Erythroblast (primary cell): ENCODE measurements at places on chromosomes 1 and 21.
A peak's percentile ranks its signal among the peaks of the same experiment; 100 is the strongest.

DNA sequence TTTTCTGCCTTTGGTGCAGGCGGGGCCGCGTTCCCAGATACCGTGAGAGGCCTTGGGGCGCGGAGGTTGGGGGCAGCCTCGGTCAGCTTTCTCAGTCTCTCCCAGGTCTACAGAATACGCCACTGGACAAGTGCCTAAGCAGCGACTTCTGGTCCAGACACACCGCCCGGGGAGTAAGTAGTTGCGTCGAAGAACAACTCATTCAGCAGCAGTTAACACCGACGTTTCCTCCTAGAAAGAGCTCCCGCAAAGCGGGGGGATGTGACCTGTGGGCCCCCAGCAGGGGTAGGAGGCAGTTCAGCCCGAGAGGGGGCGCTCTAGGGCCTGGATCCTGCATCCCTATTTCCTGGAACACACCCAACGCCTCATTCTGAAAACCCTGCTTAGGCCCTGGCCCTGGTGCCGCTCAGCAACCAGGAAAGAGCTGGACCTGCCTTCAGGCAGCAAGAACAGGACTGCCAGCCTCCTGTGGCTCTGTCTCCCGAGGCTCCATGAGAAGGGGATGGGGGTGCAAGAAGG, 6.5 kb upstream of the BARHL2 start:
- peak; percentile 60 for DNase-seq

- DNase-seq = no peak
These were observed 234.1 kb downstream of the SDCCAG8 start for GRCh38 chr1:243489681-243490546.

DNA sequence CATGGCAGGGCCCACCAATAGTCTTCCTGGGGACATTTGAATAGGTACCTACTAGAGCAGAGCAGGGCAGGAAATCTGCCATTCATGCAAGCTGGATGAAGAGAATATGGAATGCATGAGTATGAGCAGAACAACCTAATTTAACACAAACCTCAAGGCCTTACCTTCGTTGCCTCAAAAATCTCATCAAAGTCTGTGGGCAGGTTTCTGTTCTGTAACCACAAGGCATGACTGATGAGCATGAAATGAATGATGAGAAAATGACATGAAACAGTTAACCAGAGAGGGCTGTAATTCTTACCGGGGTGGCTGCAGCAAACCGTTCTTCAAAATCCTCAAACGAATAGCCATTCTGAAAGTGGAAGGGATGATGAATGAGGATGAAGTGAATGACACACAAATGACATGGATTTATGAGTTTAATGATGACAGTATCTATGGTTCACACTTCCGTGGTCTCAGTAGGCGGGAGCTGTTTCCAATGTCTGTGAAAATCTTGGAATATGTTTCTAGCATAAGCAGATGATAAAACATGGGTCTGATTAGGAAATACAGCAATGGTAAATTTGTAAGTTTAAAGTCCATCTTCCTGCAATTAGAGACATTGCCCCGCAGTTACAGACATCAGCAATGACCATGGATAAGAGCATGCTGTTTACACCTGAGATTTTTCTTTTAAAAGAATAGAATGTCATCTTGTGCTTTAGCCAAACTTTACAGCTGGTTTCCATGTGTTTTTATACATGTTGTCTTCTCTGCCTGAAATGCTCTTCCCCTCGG, 67.6 kb upstream of the C8B start:
- DNase-seq = no peak

- peak; percentile 21 for DNase-seq
These were observed 16.4 kb downstream of the IFNGR2 start for GRCh38 chr21:33419538-33420123.

DNA sequence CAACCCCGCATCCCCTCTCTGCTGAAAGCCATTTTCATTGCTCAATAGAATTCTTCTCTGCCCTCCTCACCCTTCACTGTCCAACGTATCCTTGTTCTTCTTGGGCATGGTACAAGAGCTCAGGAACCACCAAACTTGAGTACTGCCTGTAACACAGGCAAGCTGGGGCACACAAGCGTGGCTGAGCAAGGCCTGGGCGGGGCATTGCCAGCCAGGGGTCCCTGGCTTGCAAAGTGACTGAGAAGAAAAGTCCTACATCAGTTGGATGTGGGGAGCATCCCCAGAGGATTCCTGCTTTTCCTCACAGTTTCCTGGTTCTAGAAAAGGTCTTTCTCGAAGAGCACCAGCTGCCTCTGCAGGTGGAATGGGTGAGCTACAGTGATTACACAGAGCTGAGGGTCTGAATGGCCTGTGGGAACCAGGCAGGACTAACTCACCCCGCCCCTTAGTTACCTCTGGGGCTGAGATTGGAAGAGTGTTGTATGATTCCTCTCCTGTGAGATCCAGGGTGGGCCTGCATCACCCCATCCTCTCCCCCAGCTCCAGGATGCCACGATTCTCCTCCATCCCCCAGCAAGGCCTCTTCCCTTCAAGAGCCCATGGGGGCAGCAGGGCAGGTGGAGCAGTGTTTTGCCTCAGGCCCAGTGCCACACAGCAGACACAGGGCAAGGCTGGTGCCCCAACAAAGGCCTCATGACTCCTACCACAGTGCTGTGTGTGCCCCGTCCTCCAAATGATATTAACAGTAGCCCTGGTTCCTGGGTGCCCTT, 121.9 kb downstream of the MATN1 start:
- DNase-seq = no peak

GRCh38 chr21:30194701-30195299, 21.1 kb downstream of the CLDN8 start:
- peak; percentile 69 for DNase-seq

DNA sequence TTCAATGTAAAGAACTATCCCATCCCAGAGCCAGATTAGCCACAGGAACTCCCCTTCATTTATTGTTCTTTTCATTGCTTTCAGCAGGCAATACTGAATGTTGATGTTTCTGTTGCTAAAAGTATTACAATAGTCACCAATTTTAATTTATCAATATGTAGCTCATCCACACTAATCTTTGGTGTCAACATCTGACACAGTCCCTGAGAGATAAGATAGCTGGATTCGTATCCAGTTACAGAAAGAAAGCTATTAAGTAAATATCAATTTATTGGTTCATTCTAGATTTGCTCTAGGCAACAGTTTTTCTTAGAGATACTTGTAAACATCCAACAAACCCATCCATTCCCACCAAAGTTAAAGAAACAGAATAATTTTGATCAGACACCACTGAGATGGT, 4.7 kb downstream of the ADSS2 start:
- DNase-seq = no peak

DNA sequence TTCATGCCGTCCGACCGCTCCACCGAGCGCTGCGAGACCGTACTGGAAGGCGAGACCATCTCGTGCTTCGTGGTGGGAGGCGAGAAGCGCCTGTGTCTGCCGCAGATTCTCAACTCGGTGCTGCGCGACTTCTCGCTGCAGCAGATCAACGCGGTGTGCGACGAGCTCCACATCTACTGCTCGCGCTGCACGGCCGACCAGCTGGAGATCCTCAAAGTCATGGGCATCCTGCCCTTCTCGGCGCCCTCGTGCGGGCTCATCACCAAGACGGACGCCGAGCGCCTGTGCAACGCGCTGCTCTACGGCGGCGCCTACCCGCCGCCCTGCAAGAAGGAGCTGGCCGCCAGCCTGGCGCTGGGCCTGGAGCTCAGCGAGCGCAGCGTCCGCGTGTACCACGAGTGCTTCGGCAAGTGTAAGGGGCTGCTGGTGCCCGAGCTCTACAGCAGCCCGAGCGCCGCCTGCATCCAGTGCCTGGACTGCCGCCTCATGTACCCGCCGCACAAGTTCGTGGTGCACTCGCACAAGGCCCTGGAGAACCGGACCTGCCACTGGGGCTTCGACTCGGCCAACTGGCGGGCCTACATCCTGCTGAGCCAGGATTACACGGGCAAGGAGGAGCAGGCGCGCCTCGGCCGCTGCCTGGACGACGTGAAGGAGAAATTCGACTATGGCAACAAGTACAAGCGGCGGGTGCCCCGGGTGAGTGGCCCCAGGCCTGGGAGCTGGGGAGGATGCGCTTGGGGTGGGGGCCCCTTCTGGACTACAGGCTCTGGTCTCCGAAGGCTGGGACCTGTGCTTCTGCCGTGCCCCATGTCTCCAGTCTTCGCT, 1.1 kb downstream of the SKI start:
- DNase-seq = peak; percentile 88

GRCh38 chr1:228983231-228983660, 248.0 kb downstream of the RHOU start:
- no peak for DNase-seq

GRCh38 chr1:63795455-63795854, 21.6 kb downstream of the ROR1 start:
- no peak for DNase-seq

- DNase-seq = no peak
These were observed 26.1 kb downstream of the KCNJ15 start for GRCh38 chr21:38282921-38283320.

DNA sequence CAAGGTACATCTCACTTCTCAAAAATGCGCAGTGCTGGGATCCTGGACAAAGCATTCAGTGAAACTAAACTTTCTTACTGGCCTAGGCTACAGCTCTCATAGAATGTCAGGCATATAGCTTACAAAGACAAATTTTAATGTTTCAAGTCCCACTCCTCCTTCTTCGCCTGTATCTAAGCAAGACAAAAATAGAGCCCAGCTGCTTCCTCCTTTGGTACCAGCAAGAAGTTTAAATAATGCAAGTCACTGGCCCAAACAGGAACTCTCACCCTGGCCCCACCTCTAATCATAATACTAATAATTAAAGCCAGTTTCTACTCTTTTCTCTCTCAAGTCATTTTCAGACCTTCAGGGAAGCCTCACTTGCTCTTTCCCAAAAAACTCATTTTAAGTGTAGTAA, 1267.9 kb downstream of the MRPL39 start:
- no peak for DNase-seq

- no peak for DNase-seq
These were observed 67.9 kb downstream of the OSBPL9 start for GRCh38 chr1:51684776-51685175.

GRCh38 chr1:203034422-203035110, 8.3 kb downstream of the PPFIA4 start:
- DNase-seq = no peak

DNA sequence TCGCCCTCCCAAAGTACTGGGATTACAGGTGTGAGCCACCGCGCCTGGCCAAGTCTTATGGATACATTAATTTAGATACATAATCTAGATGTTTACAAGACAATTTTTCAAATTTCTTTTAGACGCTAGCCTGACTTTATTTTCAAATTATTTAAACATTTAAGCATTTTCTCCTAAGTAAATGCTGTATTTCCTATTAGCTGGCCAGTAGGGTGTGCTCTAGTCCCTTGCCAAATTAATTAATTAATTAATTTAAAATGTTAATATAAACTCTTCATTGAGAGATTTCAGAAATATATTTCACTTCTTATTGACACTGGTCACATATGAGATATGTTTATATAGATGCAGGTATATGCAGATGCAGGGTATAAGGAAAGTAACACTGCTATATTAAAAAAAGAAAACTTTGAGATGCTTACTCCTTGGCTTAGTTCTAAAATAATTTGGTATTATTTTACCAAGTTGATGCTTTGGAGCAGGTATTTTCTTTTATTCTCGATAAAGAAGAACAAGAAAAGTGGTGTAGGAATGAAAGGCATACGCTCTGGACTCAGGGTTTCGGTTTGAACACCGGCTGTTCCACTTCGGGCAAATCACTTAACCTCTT, 5.2 kb upstream of the ERRFI1 start:
- DNase-seq = peak; percentile 33

DNA sequence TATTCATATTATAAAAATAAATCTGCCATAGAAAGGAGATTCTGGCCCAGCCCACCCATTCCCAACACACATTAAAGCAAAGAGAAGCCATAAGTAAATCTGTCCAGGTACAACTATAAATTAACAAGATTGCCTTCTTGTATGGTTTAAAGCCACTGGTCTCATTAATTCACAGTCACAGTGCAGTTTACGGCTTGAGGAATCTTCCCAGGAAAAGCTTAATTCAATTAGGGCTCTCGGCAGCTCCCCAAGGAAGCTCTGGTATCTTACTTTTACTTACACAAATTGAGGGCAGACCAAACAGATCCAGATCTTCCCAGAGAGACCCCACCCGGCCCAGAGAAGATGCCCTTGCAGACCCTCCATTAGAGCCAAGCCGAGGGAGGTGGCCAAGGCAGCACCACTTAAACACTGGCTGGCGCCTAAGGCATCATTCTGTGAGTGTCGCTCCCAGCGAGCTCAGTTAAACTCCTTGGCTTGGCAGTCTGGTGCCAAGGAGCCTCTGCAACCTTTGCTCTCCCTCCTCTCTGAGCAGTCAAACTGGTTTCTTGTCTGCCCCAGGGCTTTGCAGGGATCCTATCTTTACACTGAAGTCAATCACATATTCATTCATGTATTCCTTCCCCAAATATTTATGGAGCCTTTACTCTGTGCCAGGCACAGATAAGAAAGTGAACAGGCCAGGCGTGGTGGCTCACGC, 10.7 kb downstream of the SLC9A1 start:
- DNase-seq = no peak

GRCh38 chr1:217052626-217053025, 329.4 kb upstream of the ESRRG start:
- DNase-seq = no peak

GRCh38 chr1:17924578-17924977, 169.4 kb downstream of the ACTL8 start:
- DNase-seq = no peak

GRCh38 chr1:26094076-26094669, 17.5 kb upstream of the PDIK1L start:
- DNase-seq = peak; percentile 31

GRCh38 chr1:115829023-115829674, 11.8 kb downstream of the NHLH2 start:
- DNase-seq = no peak

- DNase-seq = no peak
These were observed 31.7 kb upstream of the ADARB1 start for GRCh38 chr21:45042664-45043161.

GRCh38 chr1:204445860-204446412, 34.3 kb upstream of the PPP1R15B start:
- peak; percentile 58 for DNase-seq

GRCh38 chr1:85343612-85344255, 67.3 kb upstream of the BCL10 start:
- DNase-seq = no peak

- no peak for DNase-seq
These were observed 931.6 kb downstream of the NCAM2 start for GRCh38 chr21:21929789-21930188.

DNA sequence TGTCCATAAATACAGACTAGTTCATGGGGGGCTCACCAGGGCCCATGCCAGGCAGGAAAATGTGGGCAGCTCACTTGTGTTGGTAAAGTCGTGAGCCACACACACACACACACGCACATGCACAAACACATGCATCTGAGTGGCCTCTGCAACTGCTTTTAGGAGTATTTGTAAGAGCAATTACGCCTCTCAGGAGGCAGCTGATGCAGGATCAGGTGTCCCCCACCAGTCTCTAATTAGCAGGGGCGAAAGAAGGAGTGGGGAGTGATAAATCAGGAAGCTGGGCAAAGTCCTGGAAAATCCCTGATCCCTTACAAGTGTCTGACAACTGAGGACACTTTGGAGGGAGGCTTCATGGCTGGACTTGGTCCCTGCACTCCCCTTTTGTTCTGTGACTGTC, 5.7 kb upstream of the IVL start:
- no peak for DNase-seq
